ENCODE measurements at places on chromosomes 5 and 9.

DNA sequence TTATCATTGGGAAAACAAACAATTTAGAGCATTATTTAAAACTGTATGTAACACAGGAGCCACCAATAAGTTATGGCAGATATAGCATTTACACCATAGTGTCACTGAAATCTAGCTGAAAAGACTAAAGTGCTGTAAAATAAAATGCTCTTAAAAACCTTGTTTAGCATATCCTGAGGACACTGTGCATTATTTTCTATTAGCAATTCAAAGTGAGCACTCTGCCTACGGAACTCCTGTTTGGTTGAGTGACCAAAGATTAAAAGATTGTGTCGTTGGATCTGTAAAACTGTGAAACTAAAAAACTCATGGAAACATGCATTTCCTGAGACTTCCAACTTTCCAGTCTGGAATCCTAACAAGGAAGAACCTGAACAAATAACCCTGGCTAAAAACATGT lies 95.9 kb upstream of the C6 start:
- DNase-seq: no peak

GRCh38 chr5:116521173-116521872 lies 53.3 kb downstream of the SEMA6A start:
- DNase-seq: no peak

DNA sequence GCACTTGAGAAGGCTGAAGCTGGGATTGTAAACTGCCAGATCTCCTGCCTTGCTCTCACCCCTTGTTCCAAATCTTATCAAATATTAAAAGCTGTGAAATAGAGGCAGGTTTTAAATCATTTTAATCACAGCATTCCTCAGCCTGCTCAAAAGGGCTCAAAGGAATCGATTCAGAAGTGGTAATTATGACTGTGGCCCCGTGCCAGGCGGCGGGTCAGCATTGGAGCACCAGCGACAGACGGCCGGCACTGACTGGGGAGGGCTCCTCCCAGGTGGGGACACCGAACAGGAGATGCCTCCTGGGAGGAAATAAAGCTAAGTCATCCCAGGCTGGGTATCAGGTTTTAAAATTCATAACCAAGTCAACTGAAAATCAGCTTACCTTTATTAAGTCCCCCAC lies 66.7 kb downstream of the KCNIP1 start:
- no peak for DNase-seq

- DNase-seq: no peak
These were observed 655.3 kb downstream of the LRRC70 start for GRCh38 chr5:63233911-63234310.

DNA sequence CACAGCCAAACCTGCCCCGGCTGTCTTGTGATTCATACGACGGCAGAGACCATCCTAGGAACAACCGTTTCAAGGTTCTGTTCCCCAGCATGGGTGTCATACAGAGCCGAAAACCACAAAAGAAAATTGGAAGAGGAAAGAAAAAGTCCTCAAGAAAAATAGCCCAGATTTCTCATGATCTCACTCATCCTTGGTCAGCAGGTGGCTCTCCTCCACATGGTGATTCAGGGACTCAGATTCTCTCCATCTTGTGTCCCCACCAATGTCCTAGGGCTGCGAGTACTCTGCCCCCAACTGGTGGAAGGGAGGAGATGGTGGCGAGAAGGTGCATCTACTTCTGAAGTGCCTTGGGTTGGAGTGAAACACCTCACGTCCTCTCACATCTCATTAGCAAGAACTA lies 25.6 kb downstream of the PDZD2 start:
- DNase-seq: no peak

- no peak for DNase-seq
These were observed 52.0 kb upstream of the KLF4 start for GRCh38 chr9:107541523-107541922.

DNA sequence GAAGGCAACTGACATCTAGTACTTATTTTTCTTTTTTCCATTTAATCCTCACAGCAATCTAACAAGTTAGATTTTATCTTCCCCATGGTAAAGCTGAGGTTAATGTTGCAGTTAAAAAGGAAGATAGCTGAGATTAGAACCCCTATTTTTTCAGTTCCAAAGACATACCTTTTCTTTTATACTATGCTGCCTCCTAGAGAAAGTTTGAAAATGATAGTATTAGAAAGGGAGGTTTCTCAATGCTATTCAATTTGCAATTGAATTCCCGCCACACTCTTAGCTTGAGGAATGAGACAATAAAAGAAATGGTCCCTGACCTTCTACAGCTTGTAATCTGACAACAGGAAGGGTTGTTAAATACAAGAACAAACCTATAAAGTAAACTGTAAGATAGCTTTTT lies 195.9 kb upstream of the TRIM32 start:
- DNase-seq: no peak

DNA sequence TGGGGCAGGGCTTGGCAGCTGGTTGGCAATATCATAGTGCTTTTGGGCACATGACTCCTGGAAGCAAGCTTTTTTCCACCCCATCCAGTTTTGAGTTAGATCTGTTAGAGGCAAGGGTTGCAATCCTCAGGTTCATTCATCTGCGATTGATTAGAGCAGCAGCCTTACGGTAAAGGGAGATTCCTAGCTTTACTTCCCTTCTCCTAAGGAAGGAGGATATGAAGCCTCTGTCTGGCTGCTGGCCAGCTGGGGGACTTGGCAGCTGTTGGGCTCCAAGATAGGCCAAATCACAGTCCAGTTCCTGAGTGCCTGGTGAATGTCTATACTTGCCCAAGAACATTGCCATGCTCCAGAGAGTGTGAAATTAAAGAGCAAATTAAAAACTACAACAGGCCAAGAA lies 113.4 kb upstream of the CCNH start:
- no peak for DNase-seq

- DNase-seq: no peak
These were observed 102.7 kb downstream of the ADAMTS12 start for GRCh38 chr5:33788922-33789566.

DNA sequence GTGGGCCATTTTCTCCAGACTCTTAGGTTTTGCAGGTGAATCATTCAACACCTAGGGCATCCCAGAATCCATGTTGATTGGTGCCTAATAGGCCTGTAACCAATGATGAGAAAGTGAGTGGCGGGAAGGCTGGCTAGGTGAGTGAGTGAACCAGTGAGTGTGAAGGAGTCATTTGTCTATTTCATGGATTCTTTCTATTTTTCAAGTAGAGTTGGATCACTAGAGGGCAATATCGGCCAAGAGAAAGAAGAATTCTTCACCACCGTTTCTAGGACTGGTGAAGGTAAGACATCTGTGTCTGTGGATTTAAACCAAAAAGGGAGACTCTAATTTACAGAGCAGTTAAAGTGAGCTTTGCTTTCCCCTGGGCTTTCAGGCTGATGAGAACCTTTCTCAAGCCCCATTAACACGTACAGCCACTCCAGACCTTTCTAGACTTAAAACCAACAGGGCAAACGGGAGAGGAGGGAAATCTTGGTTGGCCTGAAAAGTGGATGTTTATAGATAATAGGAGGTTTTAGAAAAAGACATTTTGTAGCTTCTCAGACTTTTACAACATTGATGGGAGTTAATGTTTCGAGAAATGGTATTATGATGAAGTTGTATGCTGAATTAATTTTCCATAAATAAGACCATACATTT lies 114.3 kb upstream of the IL12B start:
- DNase-seq: peak; percentile 23

DNA sequence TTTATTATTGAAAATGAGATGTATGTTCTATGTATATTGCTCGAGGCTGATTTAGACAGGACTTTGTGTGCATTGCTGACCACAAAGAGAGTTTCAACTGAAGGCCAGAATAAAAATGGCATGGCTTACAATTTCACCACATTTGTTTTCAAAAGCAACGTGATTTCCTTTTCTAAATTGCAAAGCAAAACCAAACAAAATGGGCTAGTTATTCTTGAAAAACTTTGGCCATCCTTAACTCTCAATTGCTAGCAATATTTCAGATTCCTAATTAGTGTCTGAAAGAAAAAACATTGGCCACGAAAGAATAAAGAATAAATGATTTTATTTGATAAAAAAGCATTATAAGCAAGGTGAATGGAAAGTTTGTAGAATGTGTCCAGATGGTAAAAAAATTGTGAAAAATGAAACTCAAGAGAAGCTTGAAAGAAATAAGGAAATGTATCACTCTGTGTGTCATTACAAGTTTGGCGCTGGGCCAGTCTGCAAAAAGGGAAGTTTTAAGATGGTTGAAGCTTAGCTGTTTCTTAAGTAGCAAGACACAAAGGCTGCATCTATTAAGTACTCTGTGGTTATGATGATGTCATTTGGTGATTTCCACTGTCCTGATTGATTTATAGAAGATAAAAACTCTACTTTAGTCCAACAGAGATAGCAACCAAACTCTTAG lies 89.2 kb upstream of the PRLR start:
- DNase-seq: peak; percentile 10

GRCh38 chr5:62596096-62596495 lies 17.5 kb downstream of the LRRC70 start:
- no peak for DNase-seq

- no peak for DNase-seq
These were observed 16.4 kb upstream of the RUFY1 start for GRCh38 chr5:179533907-179534306.

Measured in activated CD4-positive, alpha-beta T cell treated with anti-CD3 and anti-CD28 coated beads, Interleukin-2, amount 50 U/mL, for 24 hours (primary cell).